ENCODE measurements at places on chromosomes 6 and 20. TPM values are rescaled to one million over a fixed set of nuclear protein-coding genes. Genes with fewer than 3 reads are reported as not detected.

DNA sequence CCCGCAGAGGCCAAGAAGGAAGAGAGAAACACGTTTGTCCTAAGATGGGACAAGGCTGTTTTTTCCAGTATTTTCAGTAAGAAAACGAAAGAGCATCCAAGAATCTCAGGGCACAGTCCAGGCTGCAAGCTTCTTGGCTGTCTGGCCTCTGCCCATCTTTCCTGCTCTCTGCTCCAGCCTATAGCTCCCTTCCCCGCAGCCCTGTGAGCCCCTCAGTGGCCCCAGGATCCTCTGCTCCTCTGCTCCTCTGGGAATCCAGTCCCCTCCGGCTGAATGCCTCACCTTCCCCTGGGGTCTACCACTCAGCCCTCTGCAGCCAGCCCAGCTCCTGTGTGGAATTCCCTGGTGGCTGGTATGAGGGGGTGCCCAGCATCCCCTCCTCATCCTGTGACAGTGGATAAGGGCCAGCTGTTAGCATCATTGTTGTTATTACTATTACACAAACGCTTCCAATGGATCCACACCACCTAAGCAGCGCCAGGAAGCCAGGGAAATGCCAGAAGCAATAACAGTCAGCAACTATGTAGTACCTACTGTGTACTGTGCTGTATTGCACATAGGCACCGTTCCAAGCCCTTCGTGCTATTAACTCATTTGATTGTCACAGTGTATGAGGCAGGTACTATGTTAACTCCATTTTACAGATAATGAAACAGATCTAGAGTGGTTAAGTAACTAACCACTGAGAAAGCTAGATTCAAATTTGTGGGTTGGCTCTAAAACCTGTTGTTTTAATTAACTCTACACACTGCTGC, 60.3 kb upstream of the PTPN1 start:
- H3K27me3 ChIP-seq, result no peaks in the 10 kb centered on the region
- peaks cover 23% of the 10 kb centered on the region for H3K4me1 ChIP-seq
- DNase-seq, result no peak
- no peak overlapping the region for H3K4me3 ChIP-seq

DNA sequence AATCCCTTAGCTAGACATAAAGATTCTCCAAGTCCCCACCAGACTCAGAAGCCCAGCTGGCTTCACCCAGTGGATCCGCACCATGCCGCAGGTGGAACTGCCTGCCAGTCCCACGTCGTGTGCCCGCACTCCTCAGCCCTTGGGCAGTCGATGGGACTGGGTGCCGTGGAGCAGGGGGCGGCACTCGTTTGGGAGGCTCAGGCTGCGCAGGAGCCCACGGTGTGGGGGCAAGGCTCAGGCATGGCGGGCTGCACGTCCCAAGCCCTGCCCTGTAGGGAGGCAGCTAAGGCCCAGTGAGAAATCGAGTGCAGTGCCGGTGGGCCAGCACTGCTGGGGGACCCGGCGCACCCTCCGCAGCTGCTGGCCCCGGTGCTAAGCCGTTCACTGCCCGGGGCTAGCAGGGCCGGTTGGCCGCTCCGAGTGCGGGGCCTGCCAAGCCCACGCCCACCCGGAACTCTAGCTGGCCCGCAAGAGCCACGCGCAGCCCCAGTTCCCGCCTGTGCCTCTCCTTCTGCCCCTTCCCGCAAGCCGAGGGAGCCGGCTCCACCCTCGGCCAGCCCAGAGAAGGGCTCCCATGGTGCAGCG, 95.9 kb upstream of the DTNBP1 start:
- H3K27me3 ChIP-seq, result no peaks in the 10 kb centered on the region
- no peaks in the 10 kb centered on the region for H3K36me3 ChIP-seq
- H3K27ac ChIP-seq, result no peak overlapping the region
- DNase-seq, result no peak
- peaks cover 3% of the 10 kb centered on the region for H3K4me1 ChIP-seq

DNA sequence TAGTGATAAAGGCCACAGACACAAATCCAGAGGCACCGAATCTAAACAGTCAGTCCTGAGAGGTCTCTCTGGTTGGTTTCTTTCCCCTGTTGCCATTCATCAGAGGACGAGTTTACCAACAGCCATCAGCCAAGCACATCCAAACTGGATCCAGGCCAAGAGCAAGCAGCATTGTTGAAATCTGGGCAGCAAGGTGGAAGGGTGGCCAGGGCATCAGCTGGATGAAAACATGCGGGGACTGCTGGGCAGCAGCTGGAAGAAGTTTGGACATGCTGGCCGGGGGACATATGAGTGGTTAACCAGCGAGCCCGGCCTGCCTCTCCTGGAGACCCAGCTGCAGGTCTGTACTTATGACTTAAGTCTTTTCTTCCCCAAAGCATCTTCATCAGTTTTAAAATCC, at the start of gene SMIM28:
TSS of gene SMIM28 (plus strand) at position 62 of the 400 bp plus-strand sequence. CDS start at position 230, 168 bp downstream.
- H3K27ac ChIP-seq, result no peak within 1 kb of the TSS
- no peak for DNase-seq
- no peaks in the 10 kb centered on the region for H3K4me1 ChIP-seq

The BCL2L1 gene
- 151 TPM for total RNA-seq

The SERPINB1 gene
- total RNA-seq, result 60.2 TPM

All from transverse colon (tissue), 4 donors.